ENCODE measurements at places on chromosomes 4 and X. TPM values are rescaled to one million over a fixed set of nuclear protein-coding genes. Genes with fewer than 3 reads are reported as not detected.

DNA sequence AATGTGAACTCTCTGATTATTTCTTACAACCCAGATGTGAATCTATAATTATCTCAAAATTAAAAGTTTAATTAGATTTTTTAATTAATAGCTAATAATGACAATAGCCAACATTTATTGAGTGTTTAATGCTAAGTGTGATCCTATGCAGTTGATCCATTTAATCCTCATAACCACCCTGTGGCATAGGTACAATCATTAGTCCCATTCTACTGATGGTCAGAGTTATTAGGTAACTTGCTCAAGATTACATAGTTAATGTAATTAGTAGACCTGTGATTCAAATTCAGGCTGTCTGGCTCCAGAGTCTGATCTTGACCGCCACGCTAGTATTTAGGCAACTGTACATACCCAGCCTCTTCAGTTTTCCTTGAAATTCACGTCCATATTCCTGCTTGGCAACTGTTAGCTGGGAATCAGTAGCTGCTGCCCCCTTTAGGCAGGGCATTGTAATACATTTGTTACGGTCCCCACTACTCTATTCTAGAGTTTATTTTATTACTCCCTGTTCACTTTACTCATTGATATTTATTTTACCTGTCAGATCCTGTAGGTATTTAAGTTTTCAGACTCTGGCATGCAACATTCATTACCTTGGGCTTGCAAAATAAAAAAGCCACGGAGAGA lies 20.6 kb upstream of the TEC start:
- DNase-seq: no peak

GRCh38 chrX:11567528-11568220 lies 98.0 kb downstream of the ARHGAP6 start:
- no peak for DNase-seq

DNA sequence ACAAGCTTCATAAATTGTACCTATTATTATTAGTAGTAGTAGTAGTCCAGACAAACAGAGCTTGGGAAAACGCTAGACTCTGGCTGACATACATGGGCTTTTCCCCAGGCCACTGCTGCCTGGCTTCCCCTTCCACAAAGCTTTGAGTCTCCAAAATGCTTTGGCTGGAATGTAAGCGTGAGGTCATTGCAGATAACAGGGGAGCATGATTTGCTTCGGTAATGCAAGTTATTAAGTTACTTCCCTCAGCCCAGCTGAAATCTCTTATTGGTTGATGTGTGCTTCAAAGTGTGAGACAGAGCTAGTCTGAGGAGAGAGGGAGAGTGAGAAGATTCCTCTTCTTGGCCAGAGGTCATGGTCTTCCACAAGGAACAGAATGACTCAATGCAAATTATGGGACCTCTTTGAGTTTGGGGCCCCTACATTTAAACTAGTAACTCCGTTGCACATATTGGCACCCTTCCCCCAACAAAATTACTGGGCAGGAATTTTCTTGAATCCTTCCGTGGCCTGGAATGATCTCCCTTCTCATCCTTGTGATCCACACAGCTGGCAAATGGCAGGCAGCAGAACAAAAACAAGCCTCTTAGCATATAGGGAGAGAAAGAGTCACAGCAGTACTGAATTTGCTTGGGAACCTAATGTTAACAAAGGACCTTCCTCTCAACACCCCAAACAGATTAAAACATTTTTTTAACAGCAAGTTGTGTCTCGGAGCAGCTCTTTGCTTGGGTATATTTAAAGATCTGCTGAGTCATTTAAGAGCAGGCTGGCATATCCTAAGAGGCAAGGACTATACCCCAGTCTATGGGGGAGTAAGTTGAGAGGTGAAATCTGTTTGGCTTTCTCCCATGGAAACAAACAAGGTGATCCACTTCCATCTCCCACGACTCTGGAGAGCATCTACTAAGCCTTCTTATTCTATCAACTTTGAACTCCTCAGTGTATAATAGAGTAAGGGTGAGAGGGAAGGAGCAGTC lies 19.9 kb downstream of the AR start:
- no peak for DNase-seq

DNA sequence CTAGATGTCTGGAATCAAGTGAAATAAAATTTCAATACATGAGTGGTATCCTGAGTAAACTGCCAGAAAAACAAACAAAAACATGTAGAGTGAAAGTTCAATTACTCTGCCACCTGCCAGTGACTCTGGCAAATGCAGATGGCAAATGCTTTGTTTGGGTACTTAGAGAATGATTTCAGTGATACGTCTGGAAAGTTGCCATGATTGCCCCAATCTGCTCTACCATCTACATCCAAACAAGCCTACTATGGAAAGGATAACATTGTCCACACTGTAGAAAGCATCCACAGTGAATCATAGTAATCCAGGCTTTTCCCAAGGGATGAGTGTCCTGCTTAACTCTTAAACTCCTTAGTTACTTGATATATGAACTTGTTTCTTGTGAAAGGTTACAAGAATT lies 3.4 kb downstream of the SPATA4 start:
- DNase-seq: no peak

- no peak for DNase-seq
Measured at GRCh38 chrX:9488586-9488985, 23.7 kb downstream of the TBL1X start.

DNA sequence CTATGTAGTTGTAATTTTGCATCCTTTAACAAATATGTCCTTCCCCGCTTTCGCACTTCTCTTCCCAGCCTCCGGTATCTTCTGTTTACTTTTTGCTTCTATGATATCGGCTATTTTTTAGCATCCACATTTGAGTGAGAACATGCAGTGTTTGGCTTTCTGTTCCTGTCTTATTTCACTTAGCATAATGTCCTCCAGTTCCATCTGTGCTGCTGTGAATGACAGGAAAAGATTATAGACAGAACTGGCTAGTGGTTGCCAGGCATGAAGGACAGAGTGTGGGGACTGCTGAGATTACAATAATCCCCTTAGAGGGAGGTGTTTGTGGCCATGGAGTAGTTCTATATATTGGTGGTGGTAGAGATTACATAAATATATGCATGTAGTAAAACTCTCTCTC lies 588.6 kb downstream of the NLGN4X start:
- DNase-seq: no peak

DNA sequence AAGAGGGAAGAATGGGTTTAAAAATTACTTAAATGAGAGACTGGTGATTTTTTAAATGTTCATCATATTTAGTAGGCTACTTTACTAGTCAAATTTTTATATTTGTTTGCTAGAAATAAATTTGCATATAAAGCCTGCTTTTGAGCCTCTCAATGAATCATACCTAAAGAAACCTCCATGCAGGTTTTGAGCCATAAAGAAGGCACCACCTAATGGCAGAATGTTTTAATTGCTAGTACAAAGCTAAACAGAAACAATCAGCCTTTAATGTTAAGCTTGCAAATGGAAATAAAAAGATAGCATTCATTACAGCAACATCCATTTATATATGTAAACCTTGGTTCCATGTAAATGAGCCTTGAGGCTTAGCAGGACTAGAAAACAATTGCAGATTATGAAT lies 989.7 kb downstream of the CCSER1 start:
- DNase-seq: no peak

DNA sequence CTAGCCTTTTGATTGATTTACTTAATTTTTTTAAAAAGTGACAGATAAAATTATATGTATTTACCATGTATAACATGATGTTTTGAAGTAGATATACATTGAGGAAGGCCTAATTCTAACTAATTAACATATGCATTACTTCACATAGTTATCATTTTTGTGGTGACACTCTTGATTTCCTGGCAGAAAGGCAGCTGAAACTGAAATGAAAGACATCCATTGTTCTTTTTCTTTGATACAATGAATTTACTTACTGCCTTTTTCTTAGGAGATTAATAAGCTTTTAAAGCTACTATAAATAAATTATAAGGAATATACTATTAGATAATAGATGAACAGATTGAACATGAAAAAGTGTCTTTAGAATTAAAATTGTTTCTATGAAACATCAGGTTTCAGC lies 26.7 kb downstream of the ANKRD50 start:
- no peak for DNase-seq

GRCh38 chrX:78106651-78106986 lies 2.6 kb downstream of the PGK1 start:
- no peak for DNase-seq

Gene PNMA6F
- total RNA-seq: not detected

Gene TBX22
- total RNA-seq: not detected

Data from activated CD4-positive, alpha-beta memory T cell treated with anti-CD3 and anti-CD28 coated beads, Interleukin-2, amount 10 ng/mL, durations not matched to agents 7 days and 5 days (primary cell).